GM13977 (cell line): ENCODE measurements at places on chromosomes 12 and 14.

DNA sequence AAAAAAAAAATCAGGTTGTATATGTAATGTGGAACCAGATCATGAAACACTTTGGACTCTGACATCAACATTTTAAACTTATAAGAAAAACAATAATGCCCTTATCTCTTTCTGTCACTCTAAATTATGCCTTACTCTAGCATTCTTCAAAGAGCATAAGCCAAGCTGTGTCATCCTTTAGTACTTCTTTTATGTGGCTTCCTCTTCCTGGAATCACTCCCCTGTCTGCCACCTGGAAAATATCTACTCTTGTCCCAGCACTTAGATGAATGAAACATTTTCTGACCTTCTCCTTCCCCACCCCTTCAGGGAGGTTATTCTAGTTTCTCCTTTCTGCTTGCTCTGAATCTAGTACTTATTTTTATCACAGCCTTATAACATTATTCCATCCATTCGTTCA, 101.2 kb downstream of the CNTN1 start:
- no peak for DNase-seq

DNA sequence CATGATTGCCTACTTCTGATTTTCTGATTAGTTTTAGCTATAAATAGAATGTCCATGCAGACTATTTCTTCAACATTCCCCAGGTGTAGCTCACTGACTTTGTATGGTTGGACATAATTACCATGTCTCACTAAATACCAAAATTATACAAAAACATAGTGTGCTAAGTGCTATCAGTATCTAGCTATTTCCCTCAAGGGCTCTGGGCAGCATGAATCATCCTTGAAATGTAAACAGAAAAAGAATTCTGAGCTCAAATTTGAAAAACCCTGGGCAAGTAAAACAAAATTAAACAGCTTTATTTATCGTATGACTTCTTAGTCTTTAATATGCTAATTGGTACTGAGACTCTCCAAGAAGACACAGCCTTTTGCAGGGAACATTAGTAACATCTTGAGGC, 82.9 kb downstream of the SPATA7 start:
- DNase-seq, result no peak

DNA sequence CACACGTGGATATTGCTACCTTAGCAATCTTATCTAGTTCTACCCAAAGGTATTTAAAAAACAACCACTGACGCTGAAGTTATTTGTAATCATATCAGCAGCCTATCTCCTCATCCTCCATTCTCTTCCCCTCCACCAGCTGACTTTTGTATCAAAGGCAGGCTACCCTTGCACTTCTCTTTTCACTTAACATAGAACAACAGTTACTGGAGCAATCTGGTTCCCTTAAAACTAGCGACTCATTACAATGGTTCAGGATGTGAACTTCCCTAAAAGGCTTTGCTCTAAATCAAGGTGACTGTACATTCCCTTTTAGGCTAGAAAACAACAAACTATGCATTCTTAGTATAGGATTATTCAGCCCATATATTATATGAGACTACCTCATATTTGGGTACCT, 404.7 kb downstream of the APAF1 start:
- DNase-seq, result no peak

DNA sequence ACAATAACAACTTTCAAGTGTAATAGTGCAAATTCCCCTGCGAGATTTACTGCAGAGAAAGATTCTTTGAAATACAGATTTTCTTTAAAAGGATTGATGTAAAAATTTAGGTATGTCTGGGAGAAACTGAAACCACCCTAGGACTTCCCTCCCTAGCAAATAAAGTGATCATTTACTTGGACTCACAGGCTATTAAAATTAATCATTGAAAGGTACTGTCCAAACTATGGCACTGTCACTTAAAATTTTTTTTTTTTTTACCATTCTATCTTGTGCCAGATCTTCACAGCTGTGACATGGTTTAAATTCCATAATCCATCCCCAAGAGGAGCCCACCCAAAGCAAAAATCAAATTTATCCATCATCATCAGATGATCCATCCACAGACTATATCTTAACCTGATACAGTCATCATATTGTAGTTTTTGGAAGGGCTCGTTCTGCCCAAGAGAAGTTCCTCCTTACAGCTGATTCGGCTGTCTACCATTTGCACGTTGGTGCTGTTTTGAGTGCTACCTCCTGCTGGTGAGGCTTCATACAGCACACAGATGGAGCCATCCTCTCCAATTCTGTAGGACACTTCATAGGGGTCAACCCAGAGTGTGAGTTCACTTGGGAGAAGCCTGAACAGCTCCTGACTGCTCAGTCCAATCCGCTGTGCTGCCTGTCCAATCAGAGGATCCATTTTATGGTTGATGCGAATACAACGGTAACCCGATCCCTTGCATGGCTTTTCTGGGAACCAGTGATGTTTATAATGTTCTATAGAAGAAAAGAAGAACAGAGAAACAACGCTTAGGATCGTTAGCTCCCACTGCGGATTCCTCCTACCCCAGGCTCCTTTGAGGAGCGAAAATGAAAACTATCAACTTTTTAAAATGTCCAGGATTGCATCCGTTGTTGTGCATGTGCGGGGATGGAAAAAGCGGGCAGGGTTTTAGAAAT, 1.7 kb downstream of the BTG1 start:
- peak; percentile 55 for DNase-seq

GRCh38 chr12:74488134-74488533, 49.5 kb upstream of the ATXN7L3B start:
- DNase-seq, result no peak

GRCh38 chr12:4545195-4545594, 6.5 kb downstream of the RAD51AP1 start:
- DNase-seq, result no peak

- no peak for DNase-seq
These were observed 17.4 kb downstream of the FMNL3 start for GRCh38 chr12:49689785-49690184.

DNA sequence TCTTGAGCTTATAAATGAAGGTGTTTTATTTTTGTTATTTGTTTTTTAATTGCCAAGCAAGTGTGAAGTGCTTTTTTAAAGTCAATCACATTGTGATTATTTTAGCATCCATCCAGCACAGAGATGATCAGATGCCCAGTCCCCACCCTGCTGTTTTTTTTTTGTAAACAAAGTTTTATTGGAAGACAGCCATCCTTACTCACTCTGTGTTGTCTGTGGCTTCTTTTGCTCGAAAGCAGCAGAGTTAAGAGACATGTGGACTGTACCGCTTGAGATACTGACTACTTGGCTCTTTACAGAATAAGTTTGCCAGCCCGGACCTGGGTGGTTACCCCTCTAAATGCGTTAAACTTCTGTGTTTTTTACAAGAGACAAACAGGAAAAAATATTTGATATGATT, 30.9 kb upstream of the AMN start:
- no peak for DNase-seq

- no peak for DNase-seq
These were observed 105.8 kb downstream of the AVPR1A start for GRCh38 chr12:63045020-63045860.

GRCh38 chr12:131105736-131106348, 152.1 kb downstream of the ADGRD1 start:
- DNase-seq, result no peak

DNA sequence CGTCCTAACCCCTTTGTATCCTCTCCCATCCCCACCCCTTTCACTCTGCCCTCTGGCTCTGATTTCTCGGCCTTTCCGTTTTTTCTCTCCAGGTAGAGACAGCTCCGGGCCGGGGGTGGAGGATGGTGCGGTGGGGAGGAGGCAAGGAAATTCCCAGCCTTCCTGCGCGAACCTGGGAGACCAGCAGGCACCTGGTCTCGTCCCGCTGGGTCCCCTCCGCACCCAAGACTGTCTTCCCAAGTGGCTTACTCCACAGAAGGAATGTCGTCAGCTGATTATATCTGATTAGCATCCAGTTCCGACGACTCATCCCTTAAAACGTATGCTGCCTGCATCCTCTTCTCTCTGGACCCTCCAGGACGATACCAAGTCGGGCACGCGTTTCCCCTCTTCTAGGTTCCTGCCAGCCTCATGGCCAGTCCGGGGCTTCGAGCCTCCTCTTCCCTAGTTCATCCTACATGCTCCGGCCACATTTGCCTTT, 42.2 kb upstream of the CAPRIN2 start:
- no peak for DNase-seq

GRCh38 chr14:94423453-94424056, 29.0 kb downstream of the SERPINA11 start:
- DNase-seq, result peak; percentile 46

- DNase-seq, result no peak
These were observed 8.4 kb downstream of the DEGS2 start for GRCh38 chr14:100150932-100151587.

- DNase-seq, result no peak
These were observed 3.5 kb downstream of the VWF start for GRCh38 chr12:6120796-6121473.

- DNase-seq, result no peak
These were observed 111.9 kb downstream of the SLC41A2 start for GRCh38 chr12:104846056-104846767.

DNA sequence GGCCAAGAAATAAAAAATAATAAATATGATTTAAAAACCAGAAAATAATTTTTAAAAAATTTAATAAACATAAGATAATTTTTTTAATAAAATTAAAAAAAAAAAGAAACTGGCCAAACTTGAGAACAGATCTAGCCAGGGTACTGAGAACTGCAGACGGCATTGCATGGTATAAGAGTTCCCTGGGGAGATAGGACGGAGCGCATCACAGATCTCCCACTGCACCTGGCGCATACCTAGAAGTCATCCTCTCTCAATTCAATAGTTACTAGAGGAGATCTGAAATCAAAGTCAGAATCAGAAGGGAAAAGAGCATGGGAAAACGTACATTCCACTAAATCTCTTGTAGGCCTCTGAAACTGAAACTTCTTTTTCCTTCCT, 58.9 kb upstream of the BCL2L14 start:
- DNase-seq, result no peak

- no peak for DNase-seq
These were observed 19.2 kb downstream of the NOS1 start for GRCh38 chr12:117342247-117342646.

GRCh38 chr12:123973552-123974341, 732 bp downstream of the ZNF664 start:
- DNase-seq, result no peak

- peak; percentile 7 for DNase-seq
These were observed 333.6 kb downstream of the TMEM121 start for GRCh38 chr14:105859717-105860614.

- no peak for DNase-seq
These were observed 7.4 kb downstream of the NR1H4 start for GRCh38 chr12:100481021-100481420.

DNA sequence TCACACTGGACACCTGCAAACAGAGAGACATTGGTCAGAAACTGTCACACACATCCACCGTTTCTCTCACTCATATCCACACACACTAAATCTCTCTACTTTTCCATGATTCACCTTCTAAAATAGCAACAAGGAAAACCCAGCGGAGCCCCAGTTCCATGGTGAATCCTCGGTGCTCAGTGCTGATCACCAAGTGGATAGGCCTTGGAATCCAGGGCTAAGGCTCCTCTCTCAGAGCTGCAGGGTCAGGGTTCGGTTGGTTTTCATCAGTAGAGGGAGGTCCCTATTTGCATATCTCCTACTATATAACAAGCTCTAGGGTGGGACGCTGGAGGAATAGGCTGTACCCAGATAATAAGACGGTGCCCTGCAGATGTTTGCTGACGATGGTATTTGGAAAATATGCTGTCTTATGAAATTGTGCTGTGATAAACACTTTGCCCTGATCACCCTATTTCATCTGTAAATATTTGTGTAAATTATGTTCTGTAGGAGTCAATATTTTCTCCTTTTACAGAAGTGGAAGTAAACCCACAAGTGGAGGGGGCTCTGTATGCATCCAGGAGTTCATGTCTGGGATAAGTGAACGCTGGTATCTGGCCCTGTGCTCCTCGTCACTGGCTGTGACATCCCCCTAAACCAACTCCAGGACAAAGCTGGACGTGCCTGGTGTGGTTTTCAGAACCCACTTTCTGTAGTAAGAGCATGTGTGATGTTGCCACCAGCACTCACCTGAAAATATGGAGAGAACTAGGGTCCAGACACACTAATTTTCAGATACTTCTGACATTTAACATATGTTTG, 709.2 kb downstream of the TMEM121 start:
- no peak for DNase-seq

DNA sequence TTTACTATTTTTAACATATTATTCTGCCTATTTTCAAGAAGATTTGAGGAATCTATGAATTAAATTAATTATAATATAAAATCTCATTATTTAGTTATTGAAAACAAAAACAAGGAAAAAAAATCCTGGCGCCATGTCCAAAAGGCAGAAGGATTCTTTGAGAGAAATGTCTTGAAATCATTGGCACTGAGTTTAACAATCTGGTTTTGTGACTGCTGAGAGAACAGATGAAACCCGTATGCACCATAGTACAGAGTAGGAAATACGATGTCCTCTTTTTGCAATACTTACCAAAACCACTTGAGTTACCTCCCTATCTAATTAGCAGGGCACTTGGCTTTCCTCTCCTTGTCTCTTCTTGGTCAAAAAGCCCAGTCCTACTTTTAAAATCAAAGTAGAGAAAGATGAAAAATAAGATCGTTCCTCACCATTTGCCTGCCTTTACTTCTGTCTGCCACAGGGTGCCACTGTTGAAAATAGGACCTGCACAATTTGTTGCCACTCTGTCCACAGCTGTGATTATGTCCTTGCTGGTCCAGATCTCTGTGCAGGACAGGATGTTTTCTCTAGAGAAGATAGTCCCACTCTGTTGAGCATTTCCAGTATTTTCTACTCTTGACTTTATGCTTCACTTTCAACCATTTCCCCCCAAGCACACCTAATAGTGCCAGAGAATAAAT, 179.7 kb downstream of the PDZRN4 start:
- no peak for DNase-seq

DNA sequence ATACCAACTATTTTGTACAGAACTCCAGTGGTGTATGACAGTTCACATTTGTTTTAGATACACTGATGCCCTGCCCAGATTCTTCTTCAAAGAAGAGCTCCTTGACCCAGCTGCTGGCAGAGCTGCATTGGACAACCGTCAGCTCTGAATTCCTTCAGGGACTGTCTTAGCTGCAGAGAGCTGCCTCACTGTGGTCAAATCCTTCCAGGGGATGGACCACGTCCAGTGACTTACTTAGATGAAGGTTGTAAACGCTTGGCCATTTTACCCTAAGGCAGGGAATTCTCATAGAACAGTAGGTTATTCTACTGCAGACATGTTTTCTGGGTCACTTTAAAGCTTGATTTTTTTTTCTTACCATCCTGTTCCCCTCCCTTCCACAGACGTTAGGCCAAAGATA, 905.0 kb upstream of the ATXN7L3B start:
- no peak for DNase-seq

GRCh38 chr12:44960856-44961255, 84.7 kb upstream of the NELL2 start:
- no peak for DNase-seq

GRCh38 chr14:76115010-76115422, 36.7 kb upstream of the GPATCH2L start:
- DNase-seq, result no peak

- DNase-seq, result no peak
These were observed 14.6 kb downstream of the SIVA1 start for GRCh38 chr14:104767634-104767918.

GRCh38 chr12:88420457-88420856, 159.8 kb downstream of the KITLG start:
- no peak for DNase-seq
